ENCODE measurements at places on chromosomes 6 and 20.

- peak; percentile 100 for DNase-seq
These were observed 40.4 kb upstream of the SGK1 start for GRCh38 chr6:134358320-134358719.

DNA sequence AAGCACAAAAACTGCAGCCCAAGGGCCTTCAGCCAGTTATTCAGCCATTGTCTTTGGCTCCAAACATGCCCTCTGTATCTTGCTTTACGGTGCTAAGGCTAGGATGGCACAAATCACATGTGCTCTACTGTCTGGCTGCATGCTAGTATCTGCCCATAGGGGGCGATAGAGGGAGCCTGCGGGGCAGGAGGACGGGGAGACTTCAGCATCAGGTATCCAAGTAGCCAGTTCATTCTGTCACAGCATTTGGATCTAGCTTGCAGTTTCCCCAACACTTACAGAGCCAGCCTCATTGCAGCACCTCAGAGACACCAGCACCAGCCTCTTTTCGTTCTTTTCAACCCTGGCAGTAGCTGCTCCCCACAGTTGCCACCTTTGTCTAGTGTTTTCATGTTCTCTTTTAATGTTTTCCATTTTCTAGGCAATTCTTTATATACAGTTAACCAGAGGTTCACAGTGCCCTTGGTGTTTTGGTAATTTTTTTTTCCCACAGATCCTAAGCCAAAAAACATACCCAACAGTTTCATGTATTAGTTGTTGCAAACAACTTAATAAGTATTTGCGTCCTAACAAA lies 705.9 kb downstream of the PTPRT start:
- DNase-seq, result no peak

- DNase-seq, result no peak
These were observed 46.4 kb downstream of the AKAP12 start for GRCh38 chr6:151286214-151286613.

DNA sequence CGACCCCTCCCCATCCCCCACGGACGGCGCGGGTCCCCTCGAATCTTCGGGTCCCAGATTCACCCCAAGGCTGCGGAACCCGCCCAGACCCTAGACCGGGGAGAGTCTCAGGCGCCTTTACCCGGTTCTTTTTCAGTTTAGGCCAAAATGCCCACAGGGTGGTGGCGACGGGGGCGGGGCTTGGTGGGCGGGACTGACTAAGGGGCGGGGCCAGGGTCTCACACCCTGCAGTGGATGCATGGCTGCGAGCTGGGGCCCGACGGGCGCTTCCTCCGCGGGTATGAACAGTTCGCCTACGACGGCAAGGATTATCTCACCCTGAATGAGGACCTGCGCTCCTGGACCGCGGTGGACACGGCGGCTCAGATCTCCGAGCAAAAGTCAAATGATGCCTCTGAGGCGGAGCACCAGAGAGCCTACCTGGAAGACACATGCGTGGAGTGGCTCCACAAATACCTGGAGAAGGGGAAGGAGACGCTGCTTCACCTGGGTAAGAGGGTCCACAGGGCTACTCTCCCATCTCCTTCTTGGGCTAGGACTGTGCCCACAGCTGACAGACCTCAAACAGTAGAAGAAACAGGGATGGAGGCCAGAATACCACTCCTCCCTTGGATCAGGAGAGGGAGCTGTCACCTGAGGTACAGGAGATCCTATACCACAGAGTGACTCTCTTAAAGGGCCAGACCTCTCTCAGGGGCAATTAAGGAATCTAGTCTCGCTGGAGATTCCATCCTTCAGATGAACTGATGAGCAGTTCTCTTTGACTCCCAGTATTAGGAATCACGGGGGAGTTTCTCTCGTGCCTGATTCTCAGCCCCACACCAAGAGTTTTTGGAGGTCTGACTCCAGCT lies 942 bp downstream of the HLA-E start:
- DNase-seq, result peak; percentile 55

DNA sequence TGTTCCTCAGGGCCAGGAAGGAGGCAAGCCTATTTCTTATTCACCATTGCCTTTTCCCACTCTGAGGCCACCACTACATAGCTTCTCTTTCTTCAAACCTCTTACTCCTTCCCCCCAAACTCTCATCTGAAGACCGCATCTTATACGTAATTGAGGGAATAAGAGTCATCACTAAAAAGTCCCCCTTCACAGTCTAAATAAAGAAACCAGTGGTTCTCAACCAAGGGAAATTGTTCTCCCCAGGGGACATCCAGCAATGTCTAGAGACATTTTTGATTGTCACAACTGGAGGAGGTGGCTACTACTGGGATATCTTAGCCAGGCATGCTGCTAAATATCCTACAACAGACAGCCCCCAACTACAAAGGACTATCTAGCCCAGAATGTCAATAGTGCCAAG lies 327.6 kb upstream of the CNR1 start:
- DNase-seq, result no peak

GRCh38 chr6:21808551-21809242 lies 215.1 kb downstream of the SOX4 start:
- DNase-seq, result peak; percentile 40

DNA sequence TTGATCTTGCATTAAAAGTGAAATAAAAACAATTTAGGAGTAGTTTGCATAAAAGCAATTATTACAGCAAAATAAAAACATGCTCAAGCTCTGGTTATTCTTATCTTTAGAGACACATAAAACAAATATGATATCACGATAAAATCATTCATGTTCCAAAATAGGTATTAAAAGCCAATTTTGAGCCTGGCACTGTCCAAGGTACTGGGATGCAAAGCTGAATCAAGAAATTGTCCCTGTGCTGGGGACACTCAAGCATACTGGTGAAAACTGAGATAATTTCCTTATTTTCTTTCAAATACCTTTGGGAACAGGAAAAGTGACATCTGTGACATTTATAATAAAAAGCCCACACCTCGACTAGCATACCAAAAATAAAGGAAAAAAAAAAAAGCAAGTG lies 931 bp upstream of the MTCL3 start:
- DNase-seq, result peak; percentile 14

DNA sequence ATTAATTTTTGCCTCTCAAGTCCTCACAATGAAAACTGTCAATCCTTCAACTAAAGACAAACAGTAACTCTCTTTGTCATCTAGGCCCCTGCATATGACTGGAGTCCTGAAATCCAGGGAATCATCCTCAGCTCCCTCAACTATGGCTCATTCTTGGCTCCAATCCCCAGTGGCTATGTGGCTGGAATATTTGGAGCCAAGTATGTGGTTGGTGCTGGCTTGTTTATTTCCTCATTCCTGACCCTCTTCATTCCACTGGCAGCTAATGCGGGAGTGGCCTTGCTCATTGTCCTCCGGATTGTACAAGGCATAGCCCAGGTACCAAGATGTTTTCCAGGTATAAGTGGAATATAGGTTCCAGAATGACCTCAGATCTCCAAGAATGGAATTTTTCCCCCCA lies 15.4 kb downstream of the SLC17A4 start:
- DNase-seq, result no peak

GRCh38 chr6:116969211-116969863 lies 92.3 kb downstream of the RFX6 start:
- peak; percentile 44 for DNase-seq

DNA sequence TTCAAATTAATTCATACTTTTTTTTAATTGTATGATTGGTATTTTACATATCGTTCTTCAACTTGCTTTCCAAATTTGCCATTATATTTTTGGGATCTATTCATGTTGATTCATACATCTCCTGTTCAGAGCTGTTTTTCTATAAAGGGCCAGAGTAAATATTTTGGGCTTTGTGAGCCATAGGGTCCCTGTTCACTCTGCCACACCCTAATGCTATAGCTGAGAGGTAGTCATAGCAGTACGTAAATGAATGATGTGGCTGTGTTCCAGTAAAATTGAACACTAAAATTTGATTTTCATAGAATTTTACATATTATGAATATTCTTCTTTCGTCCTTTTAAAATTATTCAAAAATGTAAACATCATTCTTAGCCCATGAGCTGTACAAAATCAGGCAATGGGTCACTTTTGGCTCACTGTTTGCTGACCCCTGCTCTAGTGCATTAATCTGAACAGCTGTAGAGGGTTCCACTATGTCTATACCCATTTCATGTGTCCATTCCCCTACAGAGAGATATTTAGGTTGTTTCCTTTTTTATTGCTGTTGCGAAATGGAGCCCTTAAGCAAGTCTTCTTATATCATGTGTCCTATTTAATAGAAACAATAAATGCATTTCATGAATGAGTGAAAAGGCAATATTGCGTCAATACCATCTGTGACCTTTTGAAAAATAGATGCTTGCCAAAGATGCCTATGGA lies 136.4 kb upstream of the SALL4 start:
- no peak for DNase-seq

DNA sequence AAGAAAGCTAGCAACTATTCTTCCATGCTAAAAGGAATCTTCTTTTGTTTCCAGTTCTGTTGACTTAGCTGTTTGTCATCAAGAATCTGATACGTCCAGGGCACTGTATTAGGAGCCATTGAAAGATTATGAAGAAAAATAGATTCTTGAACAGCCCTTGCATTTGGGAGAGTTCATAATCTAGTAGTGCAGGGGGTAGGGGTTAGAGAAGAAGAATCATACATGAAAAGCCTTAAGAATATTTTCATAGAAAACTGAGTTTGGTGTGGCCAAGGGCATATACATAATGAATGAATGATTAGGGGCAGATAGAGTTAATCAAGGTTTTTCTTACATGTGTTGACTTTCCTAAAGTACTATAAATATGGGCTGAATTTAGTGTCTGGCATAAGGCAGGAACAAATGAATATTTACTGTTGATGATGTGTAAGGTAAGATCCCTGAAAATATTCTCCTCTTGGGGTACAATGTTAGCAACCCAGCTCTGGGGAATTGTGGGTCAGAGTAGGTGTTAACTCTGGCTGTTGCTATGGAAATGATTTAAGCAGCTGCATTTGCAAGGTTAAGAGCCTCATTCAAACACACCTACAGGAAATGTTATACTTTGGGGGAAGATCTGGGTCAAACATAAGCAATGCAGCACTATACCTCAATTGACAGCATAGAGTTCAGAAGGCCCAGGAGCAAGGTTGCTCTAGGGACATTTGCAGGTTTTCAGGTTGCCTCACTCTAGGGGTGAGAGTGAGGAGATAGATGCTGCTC lies 667.3 kb upstream of the CITED2 start:
- no peak for DNase-seq

GRCh38 chr6:44053760-44054556 lies 73.3 kb downstream of the MRPL14 start:
- peak; percentile 78 for DNase-seq

DNA sequence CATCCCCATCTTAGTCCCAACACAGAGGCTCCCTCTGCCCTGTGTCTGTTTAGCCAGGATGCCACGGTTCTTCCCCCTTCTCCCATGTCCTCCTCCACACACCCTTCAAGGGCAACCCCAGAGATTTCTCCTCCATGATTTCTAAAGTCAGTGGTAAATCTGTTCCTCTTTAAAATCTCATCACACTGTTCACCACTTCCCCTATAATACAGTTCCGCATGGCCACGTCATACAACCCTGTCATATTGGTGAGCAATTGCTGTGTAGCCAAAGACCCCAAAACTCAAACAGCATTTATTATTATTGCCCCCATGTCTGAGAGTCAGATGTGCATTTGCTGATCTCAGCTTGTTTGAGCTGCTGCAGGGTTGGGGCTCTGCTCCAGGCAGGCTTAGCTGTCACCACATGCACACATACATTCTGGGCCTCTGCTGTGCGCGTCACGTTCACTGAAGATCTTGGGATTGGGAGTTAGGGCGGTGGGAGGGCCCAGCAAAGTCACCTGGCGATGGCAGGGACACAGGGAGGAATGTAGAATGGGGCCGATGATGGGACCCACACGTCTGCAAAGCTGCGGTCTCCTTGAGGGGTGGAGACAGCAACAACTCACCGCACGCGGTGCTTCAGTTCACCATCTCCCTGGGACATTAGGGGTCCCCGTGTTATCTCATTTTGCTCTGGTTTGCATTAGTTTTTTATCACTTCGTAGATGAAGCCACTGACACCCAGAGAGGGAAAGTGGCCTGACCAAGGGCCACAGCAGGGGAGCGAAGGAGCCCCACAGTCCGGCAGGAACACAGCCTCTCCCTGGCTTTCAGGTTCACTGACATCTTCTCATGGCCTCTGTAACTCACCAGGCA lies 36.9 kb upstream of the CD93 start:
- DNase-seq, result no peak

DNA sequence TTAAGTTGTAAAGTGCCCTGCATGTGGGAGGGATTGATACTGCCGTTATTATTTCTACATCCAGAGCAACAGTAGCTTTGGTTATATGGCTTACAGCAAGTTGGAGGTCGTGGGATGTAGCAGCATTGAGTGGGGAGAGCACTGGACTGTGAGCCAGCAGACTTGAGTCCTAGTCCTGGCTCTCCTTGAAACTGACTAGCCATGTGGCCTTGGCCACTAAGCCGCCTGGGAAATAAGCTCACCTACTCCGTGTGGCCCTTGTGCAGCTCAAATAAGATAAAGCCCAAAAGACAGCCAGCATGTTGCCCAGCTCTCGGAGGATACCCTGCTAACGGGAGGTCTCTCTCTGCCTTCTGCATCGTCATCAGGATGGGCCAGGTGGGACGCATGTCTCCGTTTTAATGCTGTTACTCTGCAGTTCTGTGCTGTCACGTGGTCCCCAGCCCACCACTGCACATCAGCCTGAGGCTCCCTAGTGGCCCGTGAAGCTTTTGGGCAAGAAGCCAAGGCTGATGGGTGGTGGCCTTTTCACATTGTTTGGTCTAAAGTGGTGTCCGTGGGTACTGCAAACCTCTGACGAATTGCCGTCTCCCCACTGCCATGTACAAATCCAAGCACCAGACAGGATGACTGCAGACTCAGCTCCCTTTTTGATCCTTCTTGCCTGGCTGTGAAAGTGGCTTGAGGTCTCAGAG lies 7.9 kb downstream of the EPB41L1 start:
- DNase-seq, result no peak

DNA sequence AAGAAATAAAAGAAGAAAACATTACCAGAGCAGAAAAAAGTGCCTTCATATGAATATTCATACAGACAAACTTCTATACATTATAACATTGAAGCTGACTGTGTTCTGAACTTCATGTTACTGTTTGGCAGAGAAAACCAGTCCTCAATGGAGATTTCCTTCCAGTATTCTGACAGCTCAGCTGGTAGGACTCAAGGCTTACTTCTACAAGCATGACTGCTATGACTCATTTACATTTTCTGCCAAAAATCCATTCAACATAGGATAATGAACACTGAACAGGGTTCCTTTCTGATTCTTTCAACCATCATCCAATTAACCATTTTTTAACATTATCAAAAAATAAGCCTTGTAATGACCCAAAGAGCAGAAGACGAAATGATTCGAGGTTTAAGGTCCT lies 25.4 kb downstream of the COL9A1 start:
- peak; percentile 9 for DNase-seq

- DNase-seq, result no peak
These were observed 227.7 kb upstream of the RNF24 start for GRCh38 chr20:4243071-4243470.
